ENCODE measurements at places on chromosomes 4 and X.

- no peak for DNase-seq
Measured at GRCh38 chr4:55038176-55038890, 87.1 kb downstream of the KDR start.

- DNase-seq, result peak; percentile 53
Measured at GRCh38 chr4:602559-602942, 22.8 kb upstream of the PDE6B start.

DNA sequence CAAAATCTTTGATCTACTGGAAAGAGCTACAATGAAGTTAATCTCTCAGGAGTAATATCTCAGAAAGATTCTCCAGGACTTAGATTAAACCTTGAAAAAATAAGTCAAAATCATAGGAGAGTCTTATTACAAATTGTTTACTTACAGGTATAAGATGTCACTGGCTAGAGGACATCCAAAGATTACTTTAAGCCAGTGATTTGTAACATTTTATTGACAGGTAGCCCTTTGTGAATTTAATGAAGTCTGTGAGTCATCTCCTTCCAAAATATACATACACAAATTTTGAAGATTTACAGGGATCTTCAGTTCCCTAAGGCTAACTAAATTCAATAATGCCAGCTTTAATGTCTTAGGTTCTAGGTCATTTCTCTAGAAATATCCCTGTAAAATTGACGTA lies 359.7 kb downstream of the EPHA5 start:
- DNase-seq, result no peak

GRCh38 chr4:147780137-147780777 lies 48.4 kb downstream of the ARHGAP10 start:
- no peak for DNase-seq

GRCh38 chr4:177041356-177041755 lies 248.6 kb upstream of the VEGFC start:
- DNase-seq, result no peak

DNA sequence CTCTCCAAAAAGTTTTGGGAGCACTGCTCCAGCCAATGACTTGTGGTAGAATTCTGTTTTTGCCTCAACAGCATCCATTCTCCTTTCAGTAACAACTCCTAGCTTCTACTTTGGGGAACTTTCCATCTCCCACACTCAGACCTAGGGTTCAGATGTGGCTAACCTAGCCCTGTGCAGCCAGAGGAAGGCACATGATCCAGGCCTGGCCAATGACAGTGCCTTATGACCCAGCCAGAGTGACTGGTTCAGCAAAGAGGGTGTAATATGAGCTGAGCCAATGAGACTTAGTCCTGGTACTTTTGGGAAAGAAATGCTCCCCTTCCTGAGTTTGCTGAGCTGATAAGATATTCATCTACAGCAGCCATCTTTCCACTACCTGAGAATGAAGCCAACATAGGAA lies 5.4 kb upstream of the USP46 start:
- DNase-seq, result no peak

DNA sequence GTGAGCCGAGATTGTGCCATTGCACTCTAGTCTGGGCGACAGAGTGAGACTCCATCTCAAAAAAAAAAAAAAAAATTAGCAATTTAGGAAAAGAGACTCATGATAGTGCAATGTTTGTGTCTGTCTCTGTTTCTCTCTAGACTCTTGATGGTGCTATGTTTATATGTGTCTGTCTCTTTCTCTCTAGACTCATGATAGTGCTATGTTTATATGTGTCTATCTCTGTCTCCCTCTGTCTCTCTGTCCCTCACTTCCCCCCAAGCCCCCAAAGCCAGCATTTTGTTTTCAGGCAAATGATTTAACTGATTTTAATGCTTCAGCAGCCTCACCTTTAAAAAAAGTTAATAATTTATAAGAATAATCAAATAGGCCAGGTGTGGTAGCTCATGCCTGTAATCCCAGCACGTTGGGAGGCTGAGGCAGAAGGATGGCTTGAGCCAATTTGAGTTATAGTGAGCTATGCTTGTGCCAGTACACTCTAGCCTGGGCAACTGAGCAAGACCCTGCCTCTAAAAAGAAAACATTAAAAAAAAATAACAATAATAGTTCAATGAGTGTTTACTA lies 6.9 kb downstream of the MOB1B start:
- DNase-seq, result no peak

- no peak for DNase-seq
Measured at GRCh38 chr4:71974681-71975080, 57.1 kb upstream of the NPFFR2 start.

GRCh38 chrX:77892887-77893286 lies 2.3 kb downstream of the MAGT1 start:
- no peak for DNase-seq

DNA sequence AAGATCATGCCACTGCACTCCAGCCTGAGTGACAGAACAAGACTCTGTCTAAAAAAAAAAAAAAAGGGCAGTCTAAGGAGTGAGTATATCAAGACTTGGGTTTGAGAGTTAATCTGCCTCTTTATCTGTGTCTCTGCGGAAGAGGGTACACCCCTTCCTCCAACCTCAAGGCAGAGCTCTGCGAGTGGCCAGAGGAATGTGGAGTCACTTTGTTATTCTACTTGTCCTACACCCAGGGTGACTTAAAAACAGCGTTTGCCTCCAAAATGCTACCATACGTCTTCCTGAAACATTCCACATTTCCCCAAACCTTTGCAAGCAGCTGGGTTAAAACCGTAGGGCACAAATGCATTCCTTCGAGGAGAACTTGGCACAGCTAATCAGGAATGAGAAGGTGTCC lies 199.9 kb downstream of the SHOX start:
- DNase-seq, result no peak

DNA sequence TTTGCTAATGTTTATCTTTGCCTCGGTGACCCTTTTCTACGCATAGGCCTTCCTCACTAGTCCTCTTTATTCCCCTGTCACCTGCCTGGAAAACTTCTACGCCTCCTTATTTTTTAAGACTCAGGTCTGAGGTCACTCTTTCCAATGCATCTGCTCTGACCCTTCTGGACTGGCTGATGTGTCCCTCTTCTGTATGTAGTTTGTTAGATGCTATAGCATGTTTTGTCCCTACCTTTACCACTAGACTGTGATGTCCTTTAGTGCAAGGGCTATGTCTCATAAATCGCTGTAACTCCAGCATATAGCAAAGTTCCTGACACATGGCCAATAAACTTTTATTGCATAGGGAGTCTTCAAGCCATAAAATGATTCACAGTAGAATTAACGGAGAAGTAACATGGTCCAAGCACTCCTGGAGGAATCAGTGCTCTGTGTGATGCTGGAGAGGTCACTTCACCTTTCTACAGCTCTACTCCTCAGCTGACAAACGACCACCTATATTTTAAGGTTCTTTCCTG lies 872.5 kb upstream of the SLIT2 start:
- no peak for DNase-seq

GRCh38 chr4:107600436-107600835 lies 119.6 kb downstream of the PAPSS1 start:
- DNase-seq, result no peak

DNA sequence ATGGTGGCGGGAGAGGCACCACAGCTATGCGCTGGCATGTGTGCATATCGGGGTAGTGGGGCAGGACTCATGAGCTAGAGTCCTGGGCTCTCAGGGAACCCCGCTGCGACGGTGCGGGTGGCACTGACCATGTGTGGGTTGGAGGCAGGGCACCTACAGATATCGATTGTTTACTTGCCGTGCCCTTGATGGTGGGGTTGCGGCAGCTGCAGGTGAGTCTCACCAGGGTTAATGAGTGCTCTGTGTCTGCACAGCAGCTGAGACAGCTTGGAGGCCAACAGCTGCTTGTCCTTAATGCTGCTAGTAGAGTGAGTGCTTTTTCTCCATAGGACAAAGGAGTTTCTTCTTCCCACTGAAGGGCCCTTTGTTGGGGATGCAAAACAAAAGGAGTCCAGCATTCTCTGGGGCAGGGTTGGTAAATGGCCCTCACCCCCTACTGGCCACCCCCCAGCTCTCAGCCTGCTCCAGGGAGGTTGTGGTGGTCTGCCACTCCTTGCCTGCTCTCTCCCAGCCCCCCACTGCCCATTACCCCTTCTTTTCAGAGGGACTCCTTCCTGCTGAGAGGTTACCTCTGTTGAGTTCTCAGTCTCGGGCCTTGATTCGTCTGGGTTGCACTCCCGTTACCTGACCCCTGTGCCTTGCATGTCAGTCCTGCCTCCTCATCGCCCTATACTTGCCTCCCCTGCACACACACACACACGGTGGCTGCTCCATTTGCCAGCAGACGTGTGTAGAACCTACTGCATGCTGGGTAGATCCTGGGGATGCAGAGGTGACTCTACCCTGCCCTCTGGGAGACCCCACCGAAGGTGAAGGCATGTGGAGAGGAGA lies 52.8 kb downstream of the TBC1D14 start:
- no peak for DNase-seq

Measured in stimulated activated CD8-positive, alpha-beta memory T cell treated with anti-CD3 and anti-CD28 coated beads, Interleukin-7, amount 100 ng/mL, for 48 hours (primary cell).